Endothelial cell of coronary artery (primary cell): ENCODE measurements at places on chromosomes 6 and 20. TPM values are rescaled to one million over a fixed set of nuclear protein-coding genes. Genes with fewer than 3 reads are reported as not detected.

The DNAH8 gene
- under 0.01 and 0.19 TPM in 2 replicates for total RNA-seq

The JPH2 gene
- 0.09 TPM in 1 of 2 replicates, not detected in the other for total RNA-seq

The HACE1 gene
- total RNA-seq: 12.0 and 15.0 TPM in 2 replicates

The OVOL2 gene
- not detected in 2 replicates for total RNA-seq

The TBXT gene
- total RNA-seq: not detected in 2 replicates

The SIRPD gene
- total RNA-seq: 0.09 TPM in 1 of 2 replicates, not detected in the other

The SCGN gene
- total RNA-seq: not detected in 2 replicates

The NKAIN2 gene
- total RNA-seq: under 0.01 TPM in 1 of 2 replicates, not detected in the other

The POU3F2 gene
- not detected in 2 replicates for total RNA-seq

The SLC26A8 gene
- not detected in 2 replicates for total RNA-seq
